ENCODE measurements at places on chromosomes 6 and 20.

DNA sequence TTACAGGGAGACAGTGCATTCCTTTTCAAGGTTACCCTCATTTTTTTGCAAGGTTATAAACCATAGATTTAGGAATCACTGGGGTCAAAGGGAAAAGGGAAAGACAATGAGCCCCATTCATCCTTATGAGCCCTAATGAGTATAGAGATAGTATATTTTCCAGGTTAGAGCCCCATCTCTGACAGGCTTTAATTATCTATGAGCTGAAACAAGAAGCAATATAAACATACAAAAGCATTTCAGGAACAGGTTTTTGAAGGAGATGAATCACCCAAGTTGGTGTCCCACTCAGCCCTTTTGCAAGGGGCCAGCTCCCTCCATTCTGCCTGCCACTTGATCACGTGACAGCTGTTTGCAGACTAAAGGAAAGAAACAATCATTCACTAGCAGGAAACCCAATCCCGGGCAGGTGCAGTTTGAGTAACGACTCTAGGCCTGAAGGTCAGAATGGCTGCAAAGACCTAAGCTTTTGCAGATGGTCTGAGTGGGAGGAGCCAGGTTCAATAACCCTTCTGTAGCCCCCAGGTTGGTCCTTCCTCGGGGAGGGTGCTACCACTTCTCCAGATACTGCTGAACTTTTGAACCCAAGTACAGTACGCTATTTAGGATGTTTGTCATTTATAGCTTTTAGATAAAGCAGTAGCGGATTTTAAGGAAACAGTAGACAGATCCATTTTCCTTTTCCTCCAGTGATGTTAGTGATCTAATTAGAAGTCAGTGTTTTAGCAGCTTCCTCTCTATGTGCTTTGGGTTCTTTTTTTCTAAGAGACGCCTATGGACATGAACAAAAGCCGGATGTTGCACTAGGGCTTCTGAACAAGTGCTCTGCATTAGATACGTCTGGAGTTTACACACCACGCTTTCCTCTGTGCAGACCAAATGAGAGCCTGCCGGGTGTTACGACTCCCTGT is 253.2 kb downstream of the SOX4 start:
- DNase-seq: peak; percentile 38

GRCh38 chr6:129500958-129501739 is 208.8 kb downstream of the ARHGAP18 start:
- peak; percentile 64 for DNase-seq

- DNase-seq: no peak
Measured at GRCh38 chr6:10175362-10175761, 239.5 kb downstream of the TFAP2A start.

- DNase-seq: no peak
Measured at GRCh38 chr6:121823437-121823851, 388.0 kb downstream of the GJA1 start.

GRCh38 chr6:170027647-170028043 is 263.2 kb downstream of the DLL1 start:
- DNase-seq: no peak

GRCh38 chr6:158910484-158911440 is 89.2 kb downstream of the RSPH3 start:
- peak; percentile 21 for DNase-seq

DNA sequence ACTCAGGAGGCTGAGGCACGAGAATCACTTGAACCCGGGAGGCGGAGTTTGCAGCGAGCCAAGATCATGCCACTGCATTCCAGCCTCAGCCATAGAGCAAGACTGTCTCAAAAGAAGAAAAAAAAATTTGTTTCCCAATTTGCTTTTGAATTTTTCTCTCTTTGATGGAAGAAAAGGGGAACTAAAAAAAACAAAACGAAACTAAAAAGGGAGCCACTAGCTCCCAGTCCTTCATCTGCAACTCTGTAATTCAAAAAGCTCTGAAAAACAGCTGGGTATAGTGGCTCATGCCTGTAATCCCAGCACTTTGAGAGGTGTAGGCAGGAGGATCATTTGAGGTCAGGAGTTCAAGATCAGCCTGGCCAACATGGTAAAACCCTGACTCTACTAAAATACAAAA is 9.5 kb downstream of the OVOL2 start:
- DNase-seq: peak; percentile 55

GRCh38 chr6:49890988-49891387 is 24.7 kb upstream of the CRISP1 start:
- no peak for DNase-seq

- DNase-seq: no peak
Measured at GRCh38 chr6:165481921-165482320, 172.5 kb upstream of the C6orf118 start.

DNA sequence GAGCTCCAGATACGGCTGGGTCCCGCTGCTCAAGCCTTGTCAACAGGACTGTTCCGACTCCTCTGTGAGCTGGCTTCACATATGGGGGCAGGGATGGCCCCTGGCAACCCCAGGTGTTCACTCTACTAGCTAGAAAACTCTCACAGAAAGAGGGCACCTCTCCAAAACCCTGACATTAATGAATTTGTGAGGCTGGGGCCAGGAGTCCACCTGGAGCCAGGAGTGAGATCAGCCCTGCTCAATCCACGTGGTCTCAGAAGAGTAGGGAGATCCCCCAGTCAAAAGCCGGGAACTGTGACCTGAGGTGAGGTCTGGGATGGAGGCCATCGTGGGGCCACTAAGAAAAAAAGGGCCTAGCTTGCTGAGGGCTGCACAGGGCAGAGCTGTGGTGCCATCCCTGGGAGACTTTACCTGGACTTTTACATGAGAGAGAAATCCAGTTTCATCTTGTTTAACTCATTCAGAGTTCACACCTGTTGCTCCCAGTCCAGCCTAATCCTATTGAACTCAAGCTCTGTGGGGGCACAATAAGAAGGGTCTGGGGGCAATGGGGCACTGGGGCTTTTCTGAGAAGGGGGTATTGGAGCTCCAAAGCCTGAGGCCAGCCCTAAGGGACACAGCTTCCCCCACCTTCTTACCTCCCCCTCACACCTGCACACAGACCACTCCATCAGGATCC is 144.3 kb upstream of the MLN start:
- no peak for DNase-seq

GRCh38 chr20:51732096-51732791 is 35.9 kb downstream of the ATP9A start:
- DNase-seq: no peak

GRCh38 chr6:53691252-53691651 is 25.7 kb upstream of the KLHL31 start:
- no peak for DNase-seq
